HT1080 (cell line): ENCODE measurements at places on chromosomes 5 and 9.
A peak's percentile ranks its signal among the peaks of the same experiment; 100 is the strongest.

- DNase-seq: no peak
Observed at GRCh38 chr5:96986450-96986849, 50.6 kb downstream of the LNPEP start.

GRCh38 chr5:1360861-1361260 is 16.0 kb upstream of the CLPTM1L start:
- no peak for DNase-seq

GRCh38 chr5:81906086-81906485 is 65.7 kb upstream of the ATG10 start:
- DNase-seq: no peak

- DNase-seq: no peak
Observed at GRCh38 chr5:2256691-2257280, 374.1 kb upstream of the IRX4 start.

- DNase-seq: no peak
Observed at GRCh38 chr5:78785454-78785853, 136.9 kb upstream of the LHFPL2 start.

DNA sequence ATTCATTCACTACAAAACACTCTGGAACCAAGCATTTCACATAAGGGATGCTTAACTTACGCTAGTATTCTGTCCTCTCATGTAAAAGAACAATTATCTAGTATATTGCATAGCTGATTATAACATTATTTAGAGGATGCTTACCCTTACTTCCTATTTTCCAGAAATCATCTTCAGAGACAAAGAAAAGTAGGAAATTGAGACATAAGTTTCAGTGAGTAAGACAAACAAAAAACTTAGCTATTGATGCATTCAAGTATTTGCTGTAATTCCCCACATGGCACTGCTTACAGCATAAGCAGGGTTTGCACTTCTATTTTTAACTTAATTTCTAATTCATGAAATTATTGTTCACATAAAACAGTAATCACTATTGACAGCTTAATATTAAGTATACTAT is 104.8 kb upstream of the SREK1 start:
- no peak for DNase-seq

DNA sequence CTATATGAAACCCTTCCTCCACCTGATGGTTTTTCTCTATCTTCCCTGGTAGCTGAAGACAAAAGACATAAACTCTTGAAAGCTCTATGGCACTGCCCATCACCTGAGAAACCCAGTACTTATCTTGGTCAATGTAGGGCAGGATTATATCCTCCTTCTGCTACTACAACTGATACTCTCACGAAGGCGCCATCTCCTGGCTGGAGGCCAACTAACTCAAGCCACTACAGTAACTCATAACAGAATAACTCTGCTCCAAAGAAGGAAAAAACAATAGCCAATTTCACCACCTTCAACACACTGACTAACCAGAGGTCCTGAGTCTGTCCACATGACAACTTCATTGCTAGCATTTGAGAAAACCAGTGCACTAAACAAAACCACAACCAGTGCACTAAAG is 409.2 kb downstream of the CETN3 start:
- peak; percentile 27 for DNase-seq

GRCh38 chr5:96876292-96876850 is at the start of gene ERAP2:
Gene ERAP2, plus strand, starts transcription at chr5:96876500. Its CDS starts 3,186 bp downstream, at chr5:96879686.
- peak; percentile 67 for DNase-seq
